ENCODE measurements at places on chromosomes 2 and 18. TPM values are rescaled to one million over a fixed set of nuclear protein-coding genes. Genes with fewer than 3 reads are reported as not detected.

DNA sequence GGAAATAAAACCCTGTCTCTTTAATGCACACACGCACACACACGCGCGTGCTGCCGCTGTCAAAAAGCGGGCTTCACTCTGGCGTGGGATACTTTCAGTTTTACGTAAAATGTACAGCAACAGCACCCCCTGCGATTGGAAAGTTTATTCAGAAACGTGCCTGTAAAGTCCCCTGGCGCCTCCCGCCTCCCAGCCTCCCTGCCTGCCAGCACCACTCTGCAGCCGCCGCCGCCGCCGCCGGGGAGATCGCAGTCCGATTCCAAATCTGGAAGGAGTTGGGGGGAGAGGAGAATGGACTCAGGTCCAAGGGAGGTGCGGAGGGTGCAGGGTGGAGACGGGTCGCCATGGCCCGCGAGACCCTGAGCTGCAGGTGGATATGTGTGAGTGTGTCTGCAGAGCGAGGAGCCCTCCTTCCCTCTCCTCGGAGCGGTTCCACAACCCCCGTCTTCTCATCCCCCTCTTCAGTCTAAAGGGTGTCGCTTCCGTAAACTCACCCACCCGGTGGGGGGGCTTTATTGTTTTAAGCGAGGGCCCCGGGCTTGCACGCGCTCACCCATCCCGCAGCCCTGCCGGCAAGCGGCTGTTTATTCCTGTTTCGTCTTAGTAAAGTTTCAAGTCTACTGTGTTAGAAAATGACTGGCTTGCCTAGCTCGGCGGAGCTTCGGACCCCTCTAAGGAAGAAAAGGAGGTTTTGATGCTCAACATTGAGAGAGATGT lies 1.8 kb upstream of the BCL11A start:
- DNase-seq: peak; percentile 66

GRCh38 chr18:62037989-62038778 lies 145.4 kb upstream of the RNF152 start:
- DNase-seq: no peak

- DNase-seq: no peak
These were observed 127.4 kb downstream of the NYAP2 start for GRCh38 chr2:225526760-225527390.

GRCh38 chr18:62986490-62986889 lies 271.1 kb downstream of the PHLPP1 start:
- no peak for DNase-seq

GRCh38 chr2:109471658-109472057 lies 142.1 kb downstream of the SEPTIN10 start:
- no peak for DNase-seq

GRCh38 chr2:97908208-97908676 lies 87.5 kb downstream of the TMEM131 start:
- DNase-seq: no peak

GRCh38 chr2:8976442-8977259 lies 26.8 kb downstream of the MBOAT2 start:
- no peak for DNase-seq

GRCh38 chr18:5759194-5759593 lies 136.1 kb downstream of the TMEM200C start:
- no peak for DNase-seq

The HOXD3 gene
- total RNA-seq: 0.32 TPM

The MYL12A gene
- 549 TPM for total RNA-seq

The SPRED2 gene
- total RNA-seq: 29.0 TPM

DNA sequence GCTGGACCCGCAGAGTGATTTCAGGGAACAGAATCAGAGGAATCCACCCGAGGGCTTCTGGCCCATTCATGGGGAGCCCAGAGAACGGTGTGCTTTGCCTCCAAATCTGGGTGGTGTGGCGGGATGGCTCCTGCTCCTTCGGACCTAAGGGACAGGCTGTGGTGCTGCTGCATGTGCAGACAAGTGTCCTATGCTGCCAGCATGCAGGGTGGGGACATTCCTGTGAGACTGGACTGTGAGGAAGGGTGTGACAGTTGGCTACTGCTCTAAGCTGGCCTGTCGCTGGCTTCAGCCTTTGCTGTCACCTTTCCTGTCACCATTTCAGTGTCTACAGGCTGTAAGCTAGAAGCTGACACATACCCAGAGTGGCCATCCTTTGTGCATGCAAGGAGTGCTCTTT lies 2.9 kb upstream of the SLC4A3 start:
- DNase-seq: no peak

The CAPN14 gene
- 0.35 TPM for total RNA-seq

- DNase-seq: no peak
These were observed 138.3 kb upstream of the ID2 start for GRCh38 chr2:8543383-8544170.

DNA sequence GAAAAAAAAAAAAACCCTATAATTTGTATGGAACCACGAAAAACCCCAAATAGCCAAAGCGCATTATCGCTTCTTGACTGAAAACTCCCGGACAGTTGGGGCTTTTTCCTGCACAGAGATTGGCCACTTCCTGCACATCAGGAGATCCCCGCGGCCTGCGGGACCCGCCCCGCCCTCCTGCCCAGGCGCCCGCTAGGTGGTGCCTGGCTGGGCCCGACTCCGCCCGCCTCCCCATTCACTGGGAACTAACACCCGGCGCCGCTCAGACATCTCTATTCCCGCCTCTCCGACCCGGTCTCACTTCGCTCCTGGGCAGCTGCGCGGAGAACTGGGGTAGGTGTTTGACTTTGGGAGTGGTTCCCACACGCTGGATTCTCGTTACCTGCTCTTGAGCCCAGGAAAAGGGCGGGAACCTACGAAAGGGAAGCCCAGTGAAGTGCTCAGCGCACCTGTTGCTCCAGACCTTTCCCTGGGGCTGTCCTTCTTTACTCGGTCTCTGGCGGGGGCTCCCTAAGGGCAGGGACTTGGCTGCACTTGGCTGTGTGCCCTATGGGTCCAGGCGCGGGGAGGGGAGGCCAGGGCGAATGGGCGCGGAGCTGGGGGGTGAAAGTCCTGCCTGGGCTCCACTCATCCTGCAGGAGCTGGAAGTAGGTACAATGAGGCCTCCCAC lies at the start of gene HMSD:
HMSD (plus strand) TSS at position 234 of the 670 bp plus-strand sequence. CDS start 4,155 bp downstream, outside the sequence.
- DNase-seq: peak; percentile 54

The DNAJB2 gene
- total RNA-seq: 39.2 TPM

DNA sequence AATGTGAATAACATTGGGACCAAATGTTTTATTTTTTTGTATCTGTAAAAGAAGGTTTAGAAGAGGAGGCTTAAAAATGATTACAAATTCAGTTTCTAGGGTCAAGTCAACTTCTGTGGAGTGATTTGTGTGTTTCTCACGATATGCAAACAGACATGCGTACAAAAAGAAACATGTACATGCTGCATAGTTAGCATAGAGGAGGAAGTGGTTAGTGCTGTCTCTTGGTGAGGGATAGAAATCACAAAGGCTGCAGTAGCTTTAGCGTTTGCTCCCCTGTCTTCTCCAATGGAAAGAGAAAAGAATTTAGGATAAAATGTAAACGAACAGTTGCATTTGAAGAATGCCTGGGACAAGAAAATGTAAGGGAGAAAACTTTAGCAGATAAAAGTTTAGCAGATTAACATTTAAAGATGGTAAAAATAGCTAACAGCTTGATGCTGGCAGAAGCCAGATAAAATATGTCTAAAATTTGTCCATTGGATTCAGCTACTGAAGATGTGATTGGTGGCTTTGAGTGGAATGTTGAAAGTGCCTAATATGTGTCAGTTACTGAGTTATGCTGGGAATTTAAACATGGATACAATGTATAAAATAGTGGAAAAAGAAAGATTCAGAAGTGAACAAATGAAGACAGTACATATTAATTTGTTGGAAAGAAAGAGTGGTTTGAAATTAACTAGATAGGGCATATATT lies 44.9 kb downstream of the MALT1 start:
- no peak for DNase-seq

DNA sequence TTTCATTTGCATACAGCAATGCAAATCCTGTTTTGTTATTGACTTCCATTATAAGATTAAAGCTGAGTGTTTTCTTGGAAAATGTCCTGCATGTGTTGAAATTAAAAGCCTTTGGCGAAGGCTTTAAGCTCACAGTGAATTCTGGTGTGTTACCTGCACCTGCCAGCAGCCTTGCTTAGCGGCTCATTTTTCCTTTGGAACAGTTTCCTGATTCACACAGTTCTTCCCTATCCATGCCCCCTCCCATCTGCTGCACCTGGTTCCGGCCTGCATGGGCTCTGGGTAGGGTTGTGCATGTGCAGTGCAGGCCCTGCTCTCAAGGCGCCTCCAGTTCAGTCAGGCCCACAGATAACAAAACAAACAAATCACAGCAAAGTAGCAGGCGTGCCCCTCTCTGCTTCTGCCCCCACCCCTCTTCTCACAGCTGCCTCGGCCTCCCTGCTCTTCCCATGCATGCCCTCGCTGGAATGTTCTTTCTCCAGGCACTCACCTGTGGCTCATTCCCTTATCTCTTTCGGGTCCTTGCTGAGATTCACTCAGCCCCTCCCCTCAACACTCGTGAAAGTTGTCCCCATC lies 15.8 kb downstream of the MTCL1 start:
- no peak for DNase-seq

- peak; percentile 58 for DNase-seq
These were observed 195.3 kb downstream of the FHOD3 start for GRCh38 chr18:36492604-36493329.

The DSG2 gene
- total RNA-seq: 144 TPM

DNA sequence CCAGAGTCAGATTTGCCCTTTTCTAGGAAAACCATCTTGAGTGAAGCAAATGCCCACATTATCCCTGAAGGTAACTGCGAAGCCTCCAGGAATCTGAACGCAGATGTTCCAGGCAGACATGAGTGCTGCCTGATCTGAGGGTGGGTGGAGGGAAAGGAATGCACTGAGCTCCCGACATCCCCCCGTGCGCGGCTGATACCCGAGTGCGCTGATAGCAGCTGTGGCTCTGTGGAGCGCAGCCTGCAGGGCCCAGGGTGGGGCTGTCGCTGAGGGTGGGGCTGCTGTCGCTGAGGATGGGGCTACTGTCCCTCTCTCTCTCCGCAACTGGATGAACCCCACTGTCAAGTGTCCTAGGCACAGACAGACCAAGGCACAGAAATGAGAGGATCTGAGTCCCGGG lies 82.4 kb downstream of the GFPT1 start:
- no peak for DNase-seq

DNA sequence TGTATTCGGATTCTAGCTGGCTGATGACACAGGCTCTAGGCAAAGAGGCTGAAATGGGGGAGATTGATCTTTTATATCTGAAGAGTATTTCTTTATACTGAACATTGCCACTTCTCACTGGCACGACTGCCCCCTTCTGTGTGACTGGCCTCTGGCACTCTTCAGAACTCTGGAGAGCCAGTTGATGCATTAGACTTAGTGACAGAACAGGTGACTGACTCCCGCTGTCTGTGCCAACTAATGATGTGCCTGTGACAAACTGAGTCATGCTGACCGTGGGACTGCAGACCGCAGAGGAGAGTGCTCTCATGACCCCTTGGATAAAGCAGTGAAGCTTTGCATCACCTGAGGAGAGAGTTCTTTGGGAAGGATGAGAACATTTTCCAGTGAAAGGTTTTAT lies 14.4 kb downstream of the MGAT5 start:
- no peak for DNase-seq

The MRPS9 gene
- total RNA-seq: 34.6 TPM

The COPS8 gene
- 102 TPM for total RNA-seq

GRCh38 chr2:231222318-231223000 lies 24.0 kb downstream of the ARMC9 start:
- DNase-seq: no peak

The LRP2 gene
- total RNA-seq: not detected

- no peak for DNase-seq
These were observed 34.3 kb upstream of the ATP6V1B1 start for GRCh38 chr2:70901227-70902066.

The CD28 gene
- total RNA-seq: not detected

The TDRD15 gene
- not detected for total RNA-seq

DNA sequence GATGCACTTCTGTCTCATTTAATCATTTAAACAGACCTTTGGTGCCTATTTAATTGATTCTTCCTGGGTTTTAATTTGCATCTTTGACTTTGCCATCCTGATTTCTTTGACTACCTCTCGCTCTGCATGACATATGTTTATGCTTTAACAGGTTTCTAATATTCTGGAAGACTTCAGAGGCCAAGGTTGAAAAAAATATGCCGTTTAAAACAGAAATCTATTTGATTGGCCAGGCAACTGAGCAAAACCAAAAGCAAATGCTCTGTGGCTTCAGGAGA lies 303.4 kb downstream of the IRS1 start:
- no peak for DNase-seq

DNA sequence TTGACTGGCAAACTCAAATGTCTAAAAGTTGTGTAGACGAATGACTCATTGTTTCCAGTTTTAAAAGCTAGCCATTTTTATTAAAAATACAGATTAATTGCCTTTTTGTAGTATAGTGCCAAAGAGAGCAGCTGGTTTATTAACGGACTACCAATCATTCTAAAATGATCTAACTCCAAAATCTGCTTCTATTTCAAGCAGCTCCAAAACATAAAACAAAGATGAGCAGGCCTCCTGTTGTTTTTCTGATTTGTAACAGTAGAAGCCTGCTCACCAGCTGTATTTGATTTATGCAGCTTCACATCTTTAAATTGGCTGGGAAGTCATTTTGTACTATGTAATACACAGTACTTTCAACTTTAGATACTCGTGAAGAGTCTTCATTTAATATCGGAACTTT lies 171.8 kb downstream of the UBR3 start:
- no peak for DNase-seq

The B3GNT7 gene
- total RNA-seq: 0.10 TPM

The SP3 gene
- total RNA-seq: 63.9 TPM

- DNase-seq: no peak
These were observed 98.4 kb downstream of the EHBP1 start for GRCh38 chr2:62803961-62804360.

The KCNIP3 gene
- total RNA-seq: 6.4 TPM

GRCh38 chr2:78532762-78533379 lies 492.6 kb upstream of the REG3G start:
- DNase-seq: no peak

The E2F6 gene
- 12.5 TPM for total RNA-seq

GRCh38 chr2:51994123-51994763 lies 962.3 kb upstream of the NRXN1 start:
- DNase-seq: no peak

Data from foreskin keratinocyte (primary cell).